ENCODE measurements at places on chromosomes 6 and 20. TPM values are rescaled to one million over a fixed set of nuclear protein-coding genes. Genes with fewer than 3 reads are reported as not detected.

GRCh38 chr6:13091192-13091591 is 237.1 kb downstream of the TBC1D7 start:
- no peaks in the 10 kb centered on the region for H3K36me3 ChIP-seq
- H3K4me3 ChIP-seq = no peak overlapping the region
- DNase-seq = no peak
- no peak overlapping the region for H3K27ac ChIP-seq
- no peaks in the 10 kb centered on the region for H3K4me1 ChIP-seq
- peaks cover 5% of the 10 kb centered on the region for H3K27me3 ChIP-seq

DNA sequence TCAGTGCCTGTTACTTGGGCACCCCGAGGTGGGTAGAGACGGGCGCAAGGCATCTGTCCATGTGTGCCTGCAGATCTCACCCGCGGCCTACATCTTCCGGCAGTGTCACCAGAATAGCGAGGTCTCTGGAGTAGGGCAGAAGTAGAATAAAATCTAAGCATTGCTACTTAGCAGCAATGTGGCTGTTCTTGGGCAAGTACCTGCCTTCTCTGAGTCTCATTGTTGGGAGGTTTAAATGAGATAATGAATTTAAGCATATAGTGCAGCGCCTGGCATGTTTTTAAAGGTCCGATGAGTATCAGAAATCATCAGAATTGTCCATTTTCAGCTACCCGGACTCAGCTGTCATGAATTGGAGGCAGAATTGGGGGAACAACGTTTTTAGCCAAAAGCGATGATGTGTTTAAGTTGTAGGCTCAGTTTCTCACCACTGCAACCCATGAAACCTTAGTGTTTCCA is 800 bp downstream of the ABCC10 start:
- peaks cover 30% of the 10 kb centered on the region for H3K4me1 ChIP-seq
- H3K27me3 ChIP-seq = no peaks in the 10 kb centered on the region
- peaks cover 12% of the 10 kb centered on the region for H3K36me3 ChIP-seq
- peak overlapping the region; percentile 79 for H3K27ac ChIP-seq

DNA sequence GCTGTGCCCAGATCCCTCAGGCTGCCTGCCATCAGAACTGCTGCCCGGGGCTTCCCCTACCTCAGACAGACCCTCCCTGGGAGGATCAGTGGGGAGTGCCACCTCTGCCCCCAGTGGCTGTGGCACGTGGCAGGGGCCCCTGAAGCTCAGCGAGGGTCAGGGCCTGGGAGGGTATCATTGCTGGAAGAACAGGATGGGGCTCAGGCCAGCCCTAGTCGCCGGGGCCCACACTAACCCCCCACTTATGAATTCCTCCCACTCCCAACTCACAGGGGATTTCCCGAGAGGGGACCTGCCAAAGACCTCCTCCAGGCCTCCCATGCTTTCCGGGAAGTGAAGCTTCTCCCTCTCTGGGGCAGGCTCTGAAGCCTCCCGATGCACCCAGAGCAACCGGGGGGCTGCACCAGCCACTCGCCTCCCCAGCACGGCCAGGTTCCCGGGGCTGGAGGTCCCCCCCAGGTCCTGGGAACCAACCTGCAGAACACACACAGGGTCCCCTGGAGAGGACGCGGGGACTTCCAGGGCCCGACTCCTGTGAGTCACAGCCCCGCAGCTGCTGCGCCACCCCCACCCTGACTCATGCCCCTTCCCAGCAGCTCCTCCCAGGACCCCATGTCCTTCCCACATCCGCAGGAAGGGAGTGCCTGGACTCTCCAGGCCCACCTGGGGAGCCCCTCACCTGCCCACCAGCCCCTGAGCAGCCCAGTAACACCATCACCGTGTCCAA is 2.5 kb downstream of the TNFRSF6B start:
- no peaks in the 10 kb centered on the region for H3K27me3 ChIP-seq
- peaks cover 5% of the 10 kb centered on the region for H3K36me3 ChIP-seq
- no peak overlapping the region for H3K27ac ChIP-seq
- peaks cover 47% of the 10 kb centered on the region for H3K4me1 ChIP-seq
- H3K4me3 ChIP-seq = no peak overlapping the region

DNA sequence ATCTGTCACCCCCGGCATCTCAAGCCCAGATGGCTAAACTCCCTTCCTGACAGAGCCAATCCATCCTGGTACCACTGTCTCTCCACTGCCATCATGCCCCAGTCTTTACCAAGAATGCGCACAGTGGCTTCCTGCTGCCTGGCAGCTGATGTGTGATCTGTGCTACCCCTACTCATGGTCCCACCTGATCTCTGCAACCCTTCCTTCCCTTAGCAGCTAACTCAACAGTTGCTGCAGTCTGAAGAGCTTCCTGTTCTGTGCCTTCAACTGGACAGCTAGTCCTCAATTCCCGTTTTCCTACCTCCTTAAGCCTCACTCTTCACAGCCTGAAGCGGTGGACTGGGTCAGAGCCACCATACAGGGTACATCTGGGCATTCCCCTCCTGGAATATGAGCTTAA is 7.6 kb upstream of the FAM83C start:
- H3K27ac ChIP-seq = no peak overlapping the region
- H3K27me3 ChIP-seq = no peaks in the 10 kb centered on the region
- peaks cover 6% of the 10 kb centered on the region for H3K4me1 ChIP-seq
- H3K36me3 ChIP-seq = no peaks in the 10 kb centered on the region

The SAMD5 gene
- total RNA-seq = not detected

The CASS4 gene
- 10.9 TPM for total RNA-seq

- no peak overlapping the region for H3K4me3 ChIP-seq
- H3K27ac ChIP-seq = peak overlapping the region; percentile 12
- H3K27me3 ChIP-seq = no peaks in the 10 kb centered on the region
- peaks cover 27% of the 10 kb centered on the region for H3K4me1 ChIP-seq
- peak; percentile 16 for DNase-seq
- no peaks in the 10 kb centered on the region for H3K36me3 ChIP-seq
Measured at GRCh38 chr6:130525408-130525807, 159.6 kb downstream of the TMEM200A start.

DNA sequence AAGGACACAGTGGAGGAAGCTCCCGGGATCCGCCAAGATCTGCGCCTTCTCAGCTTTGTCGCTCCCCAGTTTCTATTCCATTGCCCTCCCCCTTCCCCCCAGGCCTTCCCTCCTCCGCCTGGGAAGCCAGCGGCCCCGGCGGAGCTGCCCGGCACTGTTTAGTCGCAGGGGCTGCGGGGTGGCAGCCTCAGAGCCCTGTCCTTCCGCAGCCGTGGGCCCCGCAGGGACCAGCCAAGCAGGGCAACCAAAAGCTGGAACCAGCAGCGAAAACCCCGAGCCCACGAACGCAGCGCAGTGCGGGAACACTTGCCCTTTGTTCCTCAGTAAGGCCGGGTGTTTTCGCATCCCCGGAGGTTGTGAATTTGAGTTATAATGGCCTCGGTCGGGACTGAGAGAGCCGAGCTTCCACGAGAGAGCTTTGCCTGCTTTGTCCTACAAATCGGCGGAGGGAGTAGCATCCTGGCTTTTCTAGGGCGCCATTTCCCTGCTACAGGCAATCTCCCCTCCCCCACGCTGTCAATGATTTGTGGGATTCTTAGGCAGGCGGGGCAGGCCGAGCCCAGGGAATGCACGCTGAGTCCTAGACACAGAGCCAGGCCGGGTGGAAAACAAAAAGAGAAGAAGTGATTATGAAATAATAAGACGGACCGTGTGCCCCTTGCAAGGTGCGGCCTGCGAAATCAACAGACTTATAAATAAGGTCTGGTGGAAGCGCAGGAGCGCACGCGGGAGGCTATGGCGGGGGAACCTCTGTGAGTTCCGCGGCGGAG is 4.0 kb upstream of the TUBB2B start:
- H3K36me3 ChIP-seq = no peaks in the 10 kb centered on the region
- H3K27ac ChIP-seq = no peak overlapping the region
- peaks cover 57% of the 10 kb centered on the region for H3K27me3 ChIP-seq
- no peak for DNase-seq
- H3K4me3 ChIP-seq = no peak overlapping the region
- H3K4me1 ChIP-seq = peaks cover 55% of the 10 kb centered on the region

The SOX18 gene
- total RNA-seq = not detected

GRCh38 chr6:100188754-100189153 is 194.7 kb upstream of the MCHR2 start:
- H3K36me3 ChIP-seq = no peaks in the 10 kb centered on the region
- no peaks in the 10 kb centered on the region for H3K27me3 ChIP-seq
- no peak for DNase-seq
- no peak overlapping the region for H3K27ac ChIP-seq
- no peak overlapping the region for H3K4me3 ChIP-seq

- DNase-seq = no peak
- H3K27me3 ChIP-seq = peaks cover 48% of the 10 kb centered on the region
- peak overlapping the region; percentile 13 for H3K4me3 ChIP-seq
- H3K36me3 ChIP-seq = no peaks in the 10 kb centered on the region
- no peak overlapping the region for H3K27ac ChIP-seq
- peaks cover 31% of the 10 kb centered on the region for H3K4me1 ChIP-seq
Measured at GRCh38 chr6:107488174-107488874, 1.6 kb upstream of the SOBP start.

DNA sequence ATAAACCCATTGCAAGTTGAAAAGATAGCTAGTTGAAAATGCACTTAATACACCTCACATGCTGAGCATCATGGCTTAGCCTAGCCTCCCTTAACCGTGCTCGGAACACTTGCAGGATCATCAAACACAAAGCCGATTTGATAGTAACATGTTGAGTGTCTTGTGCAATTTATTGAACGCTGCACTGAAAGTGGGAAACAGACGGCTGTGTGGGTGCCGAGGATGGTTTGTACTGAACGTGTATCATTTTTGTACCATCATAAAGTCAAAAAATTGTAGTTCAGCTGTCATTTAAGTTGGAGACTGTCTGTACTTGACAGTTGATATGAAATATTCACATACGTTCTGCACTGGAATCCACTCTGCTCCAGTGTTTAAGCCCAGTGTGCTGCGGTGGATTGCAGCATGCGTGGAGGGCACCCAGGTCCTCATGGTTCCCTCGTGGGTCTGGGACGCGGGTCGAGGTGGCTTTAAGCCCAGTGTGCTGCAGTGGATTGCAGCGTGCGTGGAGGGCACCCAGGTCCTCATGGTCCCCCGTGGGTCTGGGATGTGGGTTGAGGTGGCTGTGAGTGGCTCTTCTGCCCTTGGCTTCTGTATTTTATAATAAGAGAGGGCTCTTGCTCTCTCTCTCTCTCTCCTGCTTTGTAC is 77.0 kb downstream of the CDH4 start:
- H3K36me3 ChIP-seq = no peaks in the 10 kb centered on the region
- no peaks in the 10 kb centered on the region for H3K27me3 ChIP-seq
- no peak overlapping the region for H3K4me3 ChIP-seq
- no peak overlapping the region for H3K27ac ChIP-seq

The ADGB gene
- total RNA-seq = not detected

The PPP1R16B gene
- total RNA-seq = 54.3 TPM

The COL20A1 gene
- total RNA-seq = 0.11 TPM

GRCh38 chr20:20856956-20857355 is 144.5 kb upstream of the RALGAPA2 start:
- no peak overlapping the region for H3K27ac ChIP-seq
- no peaks in the 10 kb centered on the region for H3K4me1 ChIP-seq
- no peaks in the 10 kb centered on the region for H3K27me3 ChIP-seq

DNA sequence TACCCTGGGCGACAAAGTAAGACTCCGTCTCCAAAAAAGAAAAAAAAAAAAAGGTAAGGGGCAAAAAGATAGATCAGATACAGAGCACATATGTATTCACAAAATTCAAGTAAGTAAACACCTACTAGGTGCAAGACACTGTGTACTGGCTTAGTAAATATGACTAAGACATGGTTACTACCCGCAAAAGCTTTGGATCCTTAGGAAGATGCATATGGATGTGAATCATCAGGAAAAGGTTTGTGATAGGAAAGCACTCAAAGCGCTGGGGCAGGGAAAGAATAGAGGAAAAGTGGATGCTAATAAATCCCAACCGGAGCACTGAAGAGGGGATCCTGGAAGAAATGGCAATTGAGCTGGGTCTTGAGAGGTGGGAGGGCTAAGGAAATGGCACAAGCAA is 118.8 kb upstream of the FAM184A start:
- H3K4me3 ChIP-seq = no peak overlapping the region
- H3K27me3 ChIP-seq = no peaks in the 10 kb centered on the region
- DNase-seq = no peak
- no peaks in the 10 kb centered on the region for H3K4me1 ChIP-seq
- no peak overlapping the region for H3K27ac ChIP-seq

The SNAI1 gene
- 0.19 TPM for total RNA-seq

GRCh38 chr6:124994648-124995047 is 32.4 kb downstream of the RNF217 start:
- no peaks in the 10 kb centered on the region for H3K36me3 ChIP-seq
- H3K27me3 ChIP-seq = no peaks in the 10 kb centered on the region
- H3K4me1 ChIP-seq = no peaks in the 10 kb centered on the region

DNA sequence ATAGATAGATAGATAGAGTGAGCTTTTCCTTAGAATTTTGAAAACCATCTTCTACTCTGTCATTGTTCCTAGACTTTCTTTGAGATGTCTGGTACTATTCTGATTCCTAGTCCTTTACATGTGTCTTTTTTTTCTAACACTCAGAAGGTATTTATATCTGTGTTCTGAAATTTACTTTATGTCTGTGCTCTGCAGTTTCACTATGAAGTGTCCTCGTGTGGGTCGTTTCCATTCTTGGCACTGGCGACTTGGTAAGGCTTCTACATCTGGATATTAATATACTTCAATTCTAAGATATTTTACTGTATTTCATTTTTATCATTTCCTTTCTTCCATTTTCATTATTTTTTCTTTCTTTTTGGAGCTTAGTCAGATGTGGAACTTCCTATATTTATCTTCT is 87.0 kb downstream of the FHL5 start:
- H3K4me3 ChIP-seq = no peak overlapping the region
- no peak overlapping the region for H3K27ac ChIP-seq
- H3K36me3 ChIP-seq = no peaks in the 10 kb centered on the region
- no peaks in the 10 kb centered on the region for H3K27me3 ChIP-seq
- DNase-seq = no peak

- DNase-seq = no peak
- no peak overlapping the region for H3K27ac ChIP-seq
- no peaks in the 10 kb centered on the region for H3K36me3 ChIP-seq
- no peaks in the 10 kb centered on the region for H3K4me1 ChIP-seq
- no peak overlapping the region for H3K4me3 ChIP-seq
Measured at GRCh38 chr6:70110126-70111022, 192.5 kb downstream of the COL9A1 start.

DNA sequence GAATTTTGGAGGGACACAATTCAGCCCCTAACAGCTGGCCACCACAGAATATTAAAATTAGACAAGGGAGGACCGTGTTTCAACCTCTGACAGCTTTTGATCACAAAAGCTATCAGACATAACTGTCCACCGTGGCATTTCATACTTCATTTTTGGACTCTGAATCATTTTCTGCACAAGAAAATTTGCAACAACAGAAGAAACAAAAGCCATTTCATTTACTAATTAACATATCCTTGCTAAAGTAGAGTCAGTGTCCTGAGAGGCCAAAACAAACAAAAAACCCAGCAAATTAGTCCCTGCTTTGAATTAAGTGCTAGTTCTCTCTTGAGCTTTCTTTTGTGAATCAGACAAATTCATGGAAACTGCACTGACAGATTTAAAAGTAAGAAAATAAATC is 17.6 kb upstream of the COL12A1 start:
- no peaks in the 10 kb centered on the region for H3K4me1 ChIP-seq
- no peak overlapping the region for H3K27ac ChIP-seq
- no peaks in the 10 kb centered on the region for H3K36me3 ChIP-seq
- no peaks in the 10 kb centered on the region for H3K27me3 ChIP-seq
- no peak for DNase-seq
- no peak overlapping the region for H3K4me3 ChIP-seq
